GM12892 (cell line): ENCODE measurements at places on chromosomes 3 and 15.

DNA sequence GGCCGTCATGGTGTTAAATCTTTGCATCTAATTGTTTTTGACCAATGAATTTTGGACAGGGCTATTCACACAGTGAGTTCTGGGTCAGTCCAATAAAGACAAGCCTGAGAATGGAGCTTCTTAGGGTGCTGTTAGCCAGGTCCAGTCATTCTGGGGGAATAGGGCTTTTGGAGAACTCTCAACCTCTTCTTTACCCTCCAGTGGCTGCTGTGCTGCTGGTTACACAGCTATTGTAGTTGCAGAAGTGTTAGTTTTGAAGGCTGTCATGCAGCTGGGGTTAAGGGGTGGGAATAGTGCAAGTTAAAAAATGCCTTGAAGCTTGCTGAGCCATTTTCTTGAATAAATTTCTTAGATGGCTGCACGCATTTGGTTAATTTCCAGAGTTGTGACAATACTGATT lies 89.9 kb downstream of the CHD2 start:
- no peak for DNase-seq

GRCh38 chr3:189638276-189639031 lies 7.3 kb downstream of the TP63 start:
- no peak for DNase-seq

DNA sequence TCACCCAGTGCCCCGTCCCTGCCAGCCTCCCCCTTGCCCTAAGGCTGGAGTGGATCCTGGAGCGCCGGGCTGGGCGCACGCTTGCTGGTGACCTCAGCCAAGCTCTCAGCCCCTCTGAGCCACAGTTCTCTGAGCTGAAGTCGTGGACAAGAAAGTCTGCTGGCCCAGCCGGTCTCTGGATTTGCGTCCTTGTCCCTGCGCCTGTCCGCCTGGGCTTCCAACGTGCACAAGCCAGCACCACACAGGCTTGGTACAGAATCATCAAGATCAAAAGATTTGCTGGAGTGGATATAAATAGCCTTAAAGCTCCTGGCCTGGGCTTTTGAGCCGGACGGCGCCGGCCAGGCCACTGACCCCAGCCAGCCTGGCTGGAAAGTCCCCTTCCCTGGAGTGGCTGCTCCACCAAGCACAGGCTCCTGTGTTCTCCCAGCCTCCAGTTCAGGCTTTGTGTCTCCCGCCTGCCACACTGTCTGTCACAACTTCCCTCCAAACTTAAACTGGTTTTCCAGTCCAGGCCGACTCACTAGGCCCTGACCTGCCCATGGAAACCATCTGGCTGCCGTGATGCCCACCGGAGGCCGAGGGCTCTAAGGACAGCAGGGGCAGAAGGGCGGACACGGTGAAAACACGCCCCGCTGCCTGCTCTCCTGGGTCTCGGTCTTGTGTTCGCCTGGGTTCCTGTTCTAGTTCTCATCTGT lies 156.2 kb downstream of the NUP210 start:
- no peak for DNase-seq

- peak; percentile 58 for DNase-seq
Measured at GRCh38 chr15:77031376-77032050, 36.6 kb downstream of the PSTPIP1 start.

- no peak for DNase-seq
Measured at GRCh38 chr3:143507735-143508580, 340.3 kb downstream of the SLC9A9 start.

DNA sequence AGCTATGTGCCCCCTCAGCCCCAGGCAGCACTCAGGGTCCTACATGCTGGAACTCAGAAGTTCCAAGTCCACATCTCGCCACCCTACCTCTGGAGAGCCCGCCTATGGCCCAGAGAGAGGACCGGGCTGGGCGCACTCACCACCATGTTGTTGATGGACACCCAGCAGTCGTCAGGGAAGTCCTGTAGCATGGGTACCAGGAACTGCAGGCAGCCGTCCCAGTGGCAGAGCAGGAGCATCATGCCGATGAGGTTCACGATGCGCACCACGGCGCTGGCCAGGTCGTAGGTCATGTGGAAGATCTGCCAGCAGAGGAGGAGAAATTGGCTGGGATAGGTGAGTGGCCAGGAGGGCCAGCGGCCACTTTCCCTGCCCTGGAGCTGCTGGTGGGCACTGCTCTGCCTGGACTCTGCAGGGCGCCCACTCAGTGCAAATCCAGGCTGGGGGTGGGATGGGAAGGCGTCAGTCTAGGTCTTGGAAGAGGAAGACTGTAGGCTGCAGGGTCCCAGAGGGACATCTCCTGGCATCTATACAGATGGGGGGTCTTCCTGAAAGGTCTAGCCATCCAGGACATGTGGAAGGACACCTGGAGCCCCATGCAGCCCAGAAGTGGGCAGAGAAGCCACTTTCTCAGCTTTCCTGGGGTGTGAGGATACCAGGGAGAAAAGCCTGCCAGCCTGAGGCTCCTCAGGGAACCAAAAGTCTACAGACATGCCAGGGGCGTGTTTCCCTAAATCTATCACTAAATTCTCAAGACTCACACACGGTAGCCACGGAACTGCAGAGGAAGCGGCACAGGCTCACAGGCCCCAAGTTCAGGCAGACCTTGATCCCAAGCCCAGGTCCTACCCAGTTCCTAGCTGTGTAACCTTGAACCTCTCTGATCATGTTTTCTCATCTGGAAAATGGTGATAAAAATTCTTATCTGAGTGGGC lies 36.5 kb downstream of the HCN4 start:
- DNase-seq, result no peak

DNA sequence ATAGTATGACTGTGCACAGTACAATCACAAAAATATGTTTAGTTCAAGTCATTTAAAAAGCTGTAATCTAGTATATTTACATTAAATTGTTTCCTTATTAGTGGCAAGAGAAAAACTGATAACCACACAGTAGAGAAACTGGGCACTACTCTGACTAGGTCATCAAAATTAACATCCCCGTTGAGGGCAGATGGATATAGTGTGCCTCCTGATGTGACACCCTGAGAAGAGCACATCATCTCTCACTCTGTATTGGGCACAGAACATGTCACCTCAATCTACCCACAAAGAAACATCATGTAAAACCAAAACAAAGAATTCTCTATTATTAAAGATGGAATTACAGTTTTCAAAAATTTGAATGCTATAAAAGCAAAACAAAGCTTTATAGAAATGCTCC lies 221.9 kb upstream of the NANOGP8 start:
- no peak for DNase-seq

DNA sequence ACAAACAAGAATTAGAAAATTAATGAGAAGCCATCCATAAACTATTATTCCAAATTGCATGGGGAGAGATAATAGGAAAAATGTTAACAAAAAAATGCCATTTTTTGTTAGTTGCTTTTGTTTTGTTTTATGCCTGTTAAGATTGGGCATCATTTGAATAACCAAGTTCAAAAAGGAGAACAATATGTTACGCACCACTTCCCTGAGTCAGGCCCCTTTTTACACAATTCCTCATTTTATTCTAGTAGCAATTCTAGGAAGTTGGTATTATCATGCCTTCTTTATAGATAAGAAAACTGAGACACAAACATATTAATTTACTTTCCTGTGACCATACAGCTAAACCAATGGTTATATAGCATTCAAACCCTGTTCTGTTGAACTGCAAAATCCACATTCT lies 736.9 kb upstream of the CCDC54 start:
- DNase-seq, result no peak

GRCh38 chr3:80213086-80213485 lies 445.3 kb upstream of the ROBO1 start:
- DNase-seq, result no peak

DNA sequence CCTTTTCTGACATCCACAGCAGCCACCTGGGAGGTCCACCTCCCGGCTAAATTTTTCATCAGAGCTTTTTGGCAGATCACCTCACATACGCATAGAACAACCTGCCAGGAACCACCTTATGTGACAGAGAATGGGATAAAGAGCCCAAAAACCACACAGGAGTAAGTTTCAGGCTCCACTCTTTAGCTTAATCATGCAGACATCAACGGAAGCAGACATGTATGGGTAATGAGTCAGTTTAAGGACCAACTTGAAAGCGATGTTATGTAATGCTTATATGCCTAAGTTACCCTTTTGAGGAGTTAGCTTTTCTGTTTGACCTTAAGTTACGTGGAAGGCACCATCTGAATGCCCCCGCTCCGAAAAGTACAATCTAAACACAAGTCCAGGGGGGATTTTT lies 183.3 kb upstream of the BHLHE40 start:
- DNase-seq, result no peak

GRCh38 chr15:68781217-68781616 lies 39.5 kb downstream of the ANP32A start:
- no peak for DNase-seq

DNA sequence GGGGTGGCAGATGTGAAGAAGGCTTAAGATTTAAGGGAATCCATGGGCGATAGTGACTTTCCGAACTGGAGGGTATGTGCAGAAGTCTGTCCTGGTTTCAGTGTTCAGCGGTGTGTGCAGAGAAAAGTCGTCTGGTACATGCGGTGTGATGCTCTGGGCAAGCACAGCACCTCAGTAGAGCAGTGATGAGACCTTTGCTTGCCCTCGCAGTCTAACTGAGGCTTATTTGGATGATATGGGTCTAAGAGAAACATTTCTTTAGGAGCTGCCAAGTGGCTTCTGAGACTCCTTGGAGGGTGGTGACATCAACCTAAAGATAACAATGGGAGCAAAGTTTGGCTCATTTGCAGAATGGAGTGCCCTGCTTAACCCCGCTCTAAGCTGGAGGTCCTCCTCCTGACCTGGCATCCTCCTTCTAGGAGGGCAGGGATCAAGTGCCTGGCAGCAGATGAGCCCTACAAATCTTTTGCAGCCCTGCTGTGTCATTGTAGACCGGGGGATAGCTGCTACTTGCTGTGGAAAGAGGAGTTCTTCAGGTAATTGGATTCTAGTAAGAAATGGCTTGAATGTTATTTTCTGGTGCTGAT lies 228.1 kb upstream of the AZI2 start:
- DNase-seq, result no peak

- no peak for DNase-seq
Measured at GRCh38 chr3:43629257-43629656, 7.4 kb upstream of the ANO10 start.

- no peak for DNase-seq
Measured at GRCh38 chr15:100601617-100602063, 344 bp downstream of the LINS1 start.

- DNase-seq, result no peak
Measured at GRCh38 chr15:78343276-78344060, 3.3 kb downstream of the CRABP1 start.

DNA sequence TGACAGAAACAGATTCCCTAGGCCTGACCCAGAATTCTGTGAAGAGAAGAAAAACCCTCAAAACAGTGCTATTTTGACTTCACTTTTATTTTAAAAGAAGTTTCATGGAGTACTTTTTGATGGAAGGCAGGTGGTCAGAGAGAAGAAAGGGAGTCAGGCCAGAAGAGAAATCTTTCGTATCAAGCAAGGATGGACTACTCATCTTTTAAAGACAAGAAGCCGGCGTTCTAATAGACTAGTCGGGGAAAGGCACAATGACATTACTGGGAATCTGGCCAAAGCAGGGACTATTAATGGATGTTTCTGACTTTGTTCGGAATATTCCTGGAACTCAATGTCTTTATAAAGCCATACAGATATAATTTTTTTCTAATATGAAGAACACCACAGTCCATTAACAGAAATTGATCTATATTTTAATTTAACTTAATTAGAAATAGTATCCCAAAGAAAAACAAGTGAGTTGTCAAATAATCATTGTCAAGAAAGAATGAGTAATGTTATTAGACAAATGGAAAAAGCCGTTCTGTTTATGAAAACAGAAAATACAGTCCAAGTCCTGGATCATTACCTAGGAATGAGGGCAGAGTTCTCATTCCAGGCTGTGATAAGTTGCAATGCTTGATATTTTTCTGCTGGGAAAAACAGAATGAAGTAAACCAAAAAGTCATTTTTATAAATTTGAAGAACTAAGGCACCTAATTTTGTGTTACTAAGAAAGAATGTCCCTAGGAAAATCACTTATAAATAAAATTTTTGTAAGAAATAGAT lies 23.7 kb upstream of the PCOLCE2 start:
- DNase-seq, result no peak

DNA sequence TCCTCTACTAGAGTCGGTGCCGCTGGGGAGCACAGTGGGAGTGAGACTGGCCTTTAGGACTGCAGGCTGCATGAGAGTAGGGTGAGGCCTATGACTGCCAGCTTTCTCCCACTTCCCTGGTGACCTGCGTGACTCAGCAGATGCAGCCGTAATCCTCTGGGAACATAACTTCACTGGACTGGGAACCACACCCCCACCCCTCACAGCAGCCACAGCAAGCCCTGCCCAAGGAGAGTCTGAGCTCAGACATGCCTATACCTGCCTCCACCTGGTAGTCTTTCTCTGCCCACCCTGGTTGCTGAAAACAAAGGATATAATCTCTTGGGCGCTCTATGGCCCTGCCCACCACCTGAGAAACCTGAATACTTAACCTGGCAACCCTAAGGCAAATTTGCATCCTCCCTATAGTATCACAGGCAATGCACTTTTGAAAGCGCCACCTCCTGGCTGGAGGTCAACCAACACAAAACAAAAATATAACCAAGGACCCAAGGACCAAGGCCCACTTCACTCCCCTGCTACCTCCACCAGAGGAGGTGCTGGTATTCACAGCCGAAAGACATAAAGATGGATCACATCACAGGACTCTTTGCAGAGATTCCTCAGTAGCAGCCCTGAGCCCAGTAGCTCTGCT lies 308.9 kb downstream of the CTNNB1 start:
- no peak for DNase-seq

DNA sequence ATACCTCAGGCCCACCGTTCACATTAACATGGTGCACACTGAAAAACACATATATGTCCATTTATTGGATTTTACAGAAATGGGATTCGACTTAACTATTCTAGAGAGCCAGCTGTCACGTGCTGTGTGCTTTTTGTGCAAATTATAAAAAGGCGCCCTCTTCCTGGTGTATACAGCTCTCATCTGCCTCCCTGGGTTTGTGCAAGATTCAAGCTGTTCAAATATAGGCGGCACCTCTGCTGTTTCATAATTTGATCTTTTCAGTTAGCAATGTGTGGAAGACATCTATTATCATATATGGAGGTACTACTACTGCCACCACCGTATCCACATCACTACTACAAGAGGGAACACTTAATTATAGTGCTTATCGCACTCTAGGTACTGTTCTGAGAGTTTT lies 187.6 kb downstream of the EBLN2 start:
- no peak for DNase-seq

- no peak for DNase-seq
Measured at GRCh38 chr15:35936284-35936683, 390.3 kb upstream of the DPH6 start.

DNA sequence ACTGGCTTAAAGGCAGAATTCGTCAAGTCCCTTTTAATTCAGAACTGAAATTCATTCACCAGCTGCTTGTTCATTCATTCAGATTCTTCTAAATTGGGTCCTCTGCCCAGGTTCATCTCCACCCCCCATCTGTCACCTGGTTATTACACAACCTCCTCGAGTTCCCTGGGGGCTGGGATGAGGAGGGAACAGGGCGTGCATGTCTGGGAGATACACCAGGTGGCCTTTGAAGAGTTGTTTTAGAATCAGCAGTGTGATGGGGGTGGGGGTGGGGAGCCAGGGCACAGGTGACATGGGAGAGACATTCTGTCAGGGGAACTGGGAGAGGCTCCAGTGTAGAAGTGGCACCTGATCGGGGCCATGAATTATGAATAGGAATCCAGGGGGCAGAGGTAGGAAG lies 8.2 kb downstream of the SNX33 start:
- DNase-seq, result no peak
